NCI-H510A treated with DMSO at 0.1 percent for 48 hours (cell line): ENCODE measurements at places on chromosomes 1 and 21.
A peak's percentile ranks its signal among the peaks of the same experiment; 100 is the strongest.

DNA sequence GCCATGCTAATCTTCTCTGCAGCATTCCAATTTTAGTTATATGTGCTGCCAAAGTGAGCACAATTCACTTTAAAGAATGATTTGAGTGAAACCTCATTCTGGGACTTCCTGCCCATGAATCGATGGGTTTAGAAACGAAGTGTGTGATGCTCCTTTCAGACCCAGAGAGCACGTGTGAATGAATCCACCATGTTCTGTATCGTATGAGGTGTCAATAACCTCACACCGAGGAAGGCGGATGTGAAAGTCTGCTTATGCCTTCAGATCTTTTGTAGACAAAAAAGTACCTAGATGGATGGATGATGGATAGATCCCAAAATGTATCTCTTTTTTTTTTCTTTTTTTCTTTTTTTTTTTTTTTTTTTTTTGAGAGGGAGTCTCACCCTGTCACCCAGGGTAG lies 13.8 kb downstream of the UBASH3A start:
- DNase-seq, result no peak

DNA sequence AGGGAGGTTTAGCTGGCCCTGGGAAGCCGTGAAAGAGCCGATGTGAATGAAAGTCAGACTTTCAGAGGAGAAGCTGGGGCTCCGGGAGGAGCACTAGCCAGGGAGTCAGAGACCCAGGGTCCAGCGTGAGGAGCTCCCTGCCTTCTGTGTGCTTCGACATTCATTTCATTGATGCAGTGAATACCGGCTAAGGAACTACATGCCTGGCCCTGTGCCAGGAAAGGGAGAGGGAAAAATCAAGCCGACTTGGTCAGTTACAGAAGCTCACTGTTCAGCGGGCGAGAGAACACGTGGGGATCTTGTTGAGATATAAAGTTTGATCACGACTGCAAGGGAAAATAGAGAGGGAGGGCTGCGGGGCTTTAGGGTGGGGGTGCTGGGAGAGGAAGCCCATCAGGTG lies 76.7 kb upstream of the RUNX3 start:
- peak; percentile 5 for DNase-seq

- DNase-seq, result peak; percentile 95
Observed at GRCh38 chr1:27934818-27935549, at the start of gene SMPDL3B. SMPDL3B (plus strand) TSS chr1:27935000; CDS start chr1:27935184, 184 bp downstream.

GRCh38 chr1:157415661-157416060 lies 136.7 kb downstream of the FCRL5 start:
- DNase-seq, result no peak

GRCh38 chr21:41951876-41952567 lies 1.8 kb downstream of the C2CD2 start:
- DNase-seq, result no peak

- DNase-seq, result no peak
Observed at GRCh38 chr1:160078512-160079195, 2.7 kb upstream of the KCNJ9 start.

DNA sequence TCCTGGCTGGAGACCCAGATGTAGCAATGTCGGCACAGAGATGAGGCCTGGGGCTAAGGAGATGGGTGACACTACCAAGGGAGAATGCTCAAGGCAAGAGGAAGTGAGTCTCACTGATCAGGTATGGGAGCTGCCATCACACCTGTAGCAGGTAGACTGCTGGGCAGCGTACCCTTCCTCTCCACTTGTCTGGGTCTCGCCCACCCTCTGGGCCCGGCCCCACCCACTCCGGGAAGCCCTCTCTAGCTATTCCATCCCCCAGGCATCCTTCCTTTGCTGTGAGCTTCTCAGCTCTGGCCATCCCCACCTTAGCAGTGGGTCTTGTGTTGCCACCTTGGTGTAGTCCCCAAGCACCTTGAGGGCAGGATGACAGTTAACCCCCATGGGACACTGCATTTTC lies 87.7 kb upstream of the EDN2 start:
- DNase-seq, result no peak

DNA sequence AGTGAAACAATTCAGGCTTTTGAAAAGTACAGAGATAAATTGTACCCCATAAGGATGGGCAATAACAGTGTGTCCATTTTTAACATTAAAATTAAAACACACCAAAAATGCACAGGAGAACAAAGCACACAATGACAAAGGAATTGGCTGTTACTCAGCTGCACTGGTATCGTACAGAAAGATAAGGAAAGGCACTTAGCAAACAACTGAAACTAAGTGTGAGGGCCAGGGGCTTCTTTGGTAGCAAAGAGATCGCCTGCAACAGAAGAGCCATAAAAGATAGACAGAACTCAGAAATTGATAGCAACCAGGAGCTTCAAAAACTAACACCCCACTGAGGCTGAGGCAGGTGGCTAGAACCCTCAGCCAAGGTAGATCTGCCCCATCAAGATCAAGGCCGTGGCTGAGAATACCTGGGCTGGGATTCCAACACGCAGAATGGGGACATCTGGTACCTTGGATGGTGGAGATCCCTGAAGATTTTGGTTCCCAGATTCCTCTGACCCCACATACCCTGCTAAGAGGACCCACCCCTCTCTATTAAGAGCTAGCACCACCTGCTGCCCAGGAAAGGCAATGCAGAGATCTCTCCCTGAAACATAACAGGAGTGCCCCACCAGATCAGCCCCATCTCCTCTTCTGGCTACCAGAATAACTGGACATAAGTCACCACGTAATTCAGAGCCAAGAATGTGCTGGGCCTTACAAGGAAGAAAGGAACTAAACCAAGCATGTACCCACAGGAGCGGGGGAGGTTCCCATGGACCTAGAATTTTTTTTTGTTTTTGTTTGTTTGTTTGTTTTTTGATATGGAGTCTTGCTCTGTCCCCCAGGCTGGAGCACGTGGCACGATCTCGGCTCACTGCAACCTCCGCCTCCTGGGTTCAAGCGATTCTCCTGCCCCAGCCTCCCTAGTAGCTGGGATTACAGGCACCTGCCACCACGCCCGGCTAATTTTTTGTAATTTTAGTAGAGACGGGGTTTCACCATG lies 16.2 kb downstream of the PLEKHO1 start:
- no peak for DNase-seq

GRCh38 chr1:208772891-208773290 lies 528.7 kb upstream of the PLXNA2 start:
- no peak for DNase-seq

- DNase-seq, result no peak
Observed at GRCh38 chr21:39775816-39776215, 30.8 kb downstream of the IGSF5 start.

DNA sequence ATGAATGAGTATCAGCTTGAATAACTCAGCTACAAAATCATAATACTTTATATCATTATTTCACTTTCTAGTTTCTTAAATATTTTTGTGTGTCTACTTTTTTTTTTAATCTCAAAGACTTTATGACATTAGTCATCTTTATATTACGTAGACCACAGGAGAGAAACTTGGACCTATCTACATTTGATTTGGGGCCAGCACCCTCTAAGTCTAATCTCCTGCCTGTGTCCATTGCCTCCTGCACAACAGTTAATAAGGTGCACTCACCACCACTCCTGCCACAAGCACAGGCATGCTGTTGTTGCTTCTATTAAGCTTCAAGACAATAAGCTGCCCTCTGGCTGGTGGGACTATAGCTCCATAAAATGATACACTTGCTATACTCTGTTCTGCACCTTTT lies 70.4 kb downstream of the DIRAS3 start:
- no peak for DNase-seq

- no peak for DNase-seq
Observed at GRCh38 chr1:15826810-15827507, 19.5 kb upstream of the UQCRHL start.

DNA sequence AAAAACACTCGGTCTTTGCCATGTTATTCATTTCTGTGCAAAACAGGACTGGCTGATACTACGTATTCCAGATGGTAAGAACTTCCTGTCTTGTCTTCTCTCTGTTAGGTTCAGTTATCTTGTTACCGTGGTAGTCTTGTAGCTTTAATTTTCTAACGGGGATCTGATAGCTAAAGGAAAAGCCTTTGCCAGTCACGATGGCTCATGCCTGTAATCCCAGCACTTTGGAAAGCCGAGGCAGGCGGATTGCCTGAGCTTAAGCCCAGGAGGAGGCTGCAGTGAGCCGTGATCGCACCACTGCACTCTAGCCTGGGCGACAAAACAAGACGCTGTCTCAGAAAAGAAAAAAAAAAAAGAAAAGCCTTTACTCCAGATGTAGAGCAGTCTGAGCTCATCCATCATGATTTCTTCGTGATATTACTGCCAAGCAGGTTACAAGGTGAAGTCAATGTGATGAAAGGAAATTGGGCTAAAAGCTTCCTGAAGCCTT lies 11.1 kb upstream of the MSTO1 start:
- no peak for DNase-seq

DNA sequence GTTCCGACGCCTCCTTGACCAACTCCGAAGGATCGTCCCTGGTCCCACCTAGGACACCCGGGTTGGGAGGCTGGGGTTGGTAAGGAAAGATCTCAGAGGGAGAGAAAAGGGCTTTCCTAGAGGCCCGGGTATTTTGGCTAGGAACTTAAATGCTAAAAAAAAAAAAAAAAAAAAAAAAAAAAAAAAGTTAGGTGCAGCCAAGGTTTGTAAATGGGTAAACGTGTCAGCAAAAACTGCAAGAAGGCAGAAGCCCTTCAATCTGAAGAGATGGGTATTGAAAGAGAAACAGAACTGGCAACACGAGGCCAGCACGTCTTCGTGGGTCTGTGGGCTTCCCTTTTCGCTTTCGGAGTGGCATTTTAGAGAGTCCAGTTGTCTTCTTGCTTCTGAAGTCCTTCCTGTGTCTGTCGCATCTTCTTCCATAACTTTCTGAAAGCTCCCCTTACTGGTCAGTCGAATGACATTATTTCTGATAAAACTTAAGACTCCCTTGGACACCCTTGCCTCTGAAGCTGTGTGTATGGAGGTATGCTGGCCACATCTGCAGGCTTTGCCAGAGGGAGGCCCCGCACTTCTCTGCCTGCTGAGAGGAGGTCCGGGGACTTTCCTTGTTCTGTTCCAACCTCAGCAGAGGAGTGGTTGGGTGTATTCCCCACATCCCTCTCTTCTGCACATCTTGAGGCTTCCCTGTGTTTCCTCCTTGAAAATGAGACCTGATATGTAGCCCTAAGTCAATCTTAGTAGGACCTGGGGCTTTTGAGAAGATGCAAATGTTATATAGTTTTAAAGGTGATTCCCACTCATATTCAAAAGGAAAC lies 745 bp downstream of the RCSD1 start:
- DNase-seq, result no peak

GRCh38 chr1:6822530-6823359 lies 37.5 kb downstream of the CAMTA1 start:
- DNase-seq, result peak; percentile 87

GRCh38 chr1:1622010-1622787 lies 6.9 kb downstream of the MIB2 start:
- no peak for DNase-seq

DNA sequence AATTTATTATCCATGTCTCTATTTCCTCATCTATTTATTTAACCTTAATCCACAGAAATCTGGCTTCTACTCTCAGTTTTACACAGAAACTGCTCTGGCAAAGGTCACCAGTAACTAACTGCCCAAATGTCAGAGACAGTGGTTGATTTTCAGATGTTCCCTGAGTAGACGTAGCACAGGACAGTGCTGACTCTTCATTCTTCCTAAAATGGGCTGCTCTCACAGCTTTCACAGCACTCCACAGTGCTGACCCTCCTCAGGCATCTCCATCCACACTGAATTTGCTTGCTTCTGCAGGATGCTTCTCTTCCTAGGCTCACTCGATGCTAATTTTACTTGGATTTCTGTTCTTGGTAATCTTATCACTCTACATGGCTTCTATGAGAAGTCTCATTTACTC lies 508.2 kb upstream of the ZRANB2 start:
- no peak for DNase-seq

DNA sequence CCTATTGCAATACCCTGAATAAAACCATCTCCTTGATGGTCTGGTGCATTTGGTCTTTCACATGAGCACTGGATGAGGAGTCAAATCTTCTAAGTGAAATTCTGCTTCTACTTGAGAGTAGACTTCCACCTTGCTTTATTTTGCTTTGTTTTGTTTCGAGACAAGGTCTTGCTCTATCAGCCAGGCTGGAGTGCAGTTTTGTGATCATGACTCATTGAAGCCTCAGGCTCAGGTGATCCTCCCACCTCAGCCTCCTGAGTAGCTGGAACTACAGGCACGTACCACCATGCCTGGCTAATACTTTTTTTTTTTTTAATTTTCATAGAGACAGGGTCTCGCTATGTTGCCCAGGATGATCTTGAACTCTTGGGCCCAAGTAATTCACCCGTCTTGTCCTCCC lies 65.8 kb upstream of the F3 start:
- no peak for DNase-seq

DNA sequence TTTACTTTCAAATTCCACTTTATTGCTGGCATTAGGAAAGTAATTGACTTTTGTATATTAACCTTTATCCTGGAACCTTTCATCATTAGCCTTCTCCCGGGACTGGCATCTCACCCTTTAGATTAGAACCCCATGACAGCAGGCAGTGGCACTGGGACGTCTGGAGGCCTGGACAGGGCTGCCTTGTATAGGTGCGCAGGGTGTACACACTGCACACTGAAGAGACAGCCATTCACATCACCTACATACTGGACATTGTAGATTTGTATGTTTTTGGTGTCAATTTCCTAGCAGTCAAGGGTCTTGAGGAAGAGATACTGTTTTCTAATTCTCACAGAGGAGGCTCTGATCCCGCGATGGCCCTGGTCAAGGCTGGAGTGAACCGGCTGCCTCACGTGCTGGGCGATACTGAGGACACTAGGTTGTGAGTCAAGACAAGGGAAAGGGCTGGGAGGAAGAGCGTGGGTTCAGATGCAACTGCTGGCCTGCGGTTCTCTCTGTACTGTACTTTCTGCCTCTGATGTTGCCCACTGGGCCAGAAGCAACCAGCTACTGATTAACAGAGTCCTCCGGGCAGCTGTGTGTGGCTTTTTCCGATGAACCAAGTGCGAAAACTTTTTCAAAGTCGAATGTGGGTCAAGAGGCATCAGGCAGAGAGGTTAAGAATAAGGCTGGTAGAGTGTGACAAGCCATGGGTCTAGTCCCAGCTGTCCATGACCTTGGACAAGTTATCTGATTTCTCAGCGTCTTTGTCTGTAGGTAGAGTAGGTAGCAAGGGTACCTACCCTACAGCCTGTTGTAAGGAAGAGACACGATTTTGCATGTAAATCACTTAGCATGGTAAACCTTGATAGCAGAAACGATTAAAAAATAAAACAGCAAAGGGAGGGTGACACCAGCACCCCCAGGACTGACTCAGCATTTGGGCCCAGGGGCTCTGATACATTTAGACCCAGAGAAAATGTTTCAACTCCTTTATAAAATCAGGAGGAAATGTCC lies 38.2 kb upstream of the SLC25A33 start:
- no peak for DNase-seq

DNA sequence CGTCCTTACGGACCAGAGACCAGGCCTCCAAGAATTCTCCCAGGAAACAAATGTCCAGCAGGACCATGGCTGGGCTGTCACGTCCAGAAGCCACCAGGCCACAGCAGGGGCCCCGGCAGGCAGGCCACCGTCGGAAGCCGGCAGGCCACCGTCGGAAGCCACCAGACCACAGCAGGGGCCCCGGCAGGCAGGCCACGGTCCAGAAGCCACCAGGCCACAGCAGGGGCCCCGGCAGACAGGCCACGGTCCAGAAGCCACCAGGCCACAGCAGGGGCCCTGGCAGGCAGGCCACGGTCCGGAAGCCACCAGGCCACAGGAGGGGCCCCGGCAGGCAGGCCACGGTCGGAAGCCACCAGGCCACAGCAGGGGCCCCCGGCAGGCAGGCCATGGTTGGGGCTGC lies 67.0 kb upstream of the PDE9A start:
- no peak for DNase-seq

- DNase-seq, result no peak
Observed at GRCh38 chr1:248174521-248174920, at the start of gene OR2M2. OR2M2 (plus strand) TSS chr1:248174821; CDS start chr1:248179986, 5,165 bp downstream.

- DNase-seq, result no peak
Observed at GRCh38 chr21:33937146-33937545, 21.5 kb upstream of the ATP5PO start.

GRCh38 chr1:6185635-6186382 lies 5.7 kb upstream of the CHD5 start:
- DNase-seq, result peak; percentile 76
